ENCODE measurements at places on chromosomes 2 and 18. TPM values are rescaled to one million over a fixed set of nuclear protein-coding genes. Genes with fewer than 3 reads are reported as not detected.

DNA sequence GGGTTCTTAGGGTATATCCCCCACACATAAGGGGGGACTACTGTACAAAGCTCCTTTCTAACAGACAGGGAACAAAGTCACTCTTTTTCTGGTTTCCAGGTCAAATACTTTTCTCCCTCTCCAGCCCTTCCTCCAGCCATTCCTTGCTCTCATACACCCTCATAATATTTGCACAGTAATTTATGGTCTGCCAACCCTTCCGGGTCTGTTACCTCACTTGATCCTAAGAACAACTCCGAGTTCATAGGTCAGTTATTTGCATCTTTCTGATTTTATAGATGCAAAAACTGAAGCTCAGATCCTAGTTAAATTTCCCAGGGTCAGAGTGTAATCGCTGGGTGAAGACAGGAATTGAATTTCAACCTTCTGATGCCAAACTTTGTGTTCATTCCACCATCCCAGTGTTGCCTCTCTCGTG, 14.8 kb upstream of the MATN3 start:
- H3K36me3 ChIP-seq, result no peaks in the 10 kb centered on the region
- H3K27ac ChIP-seq, result no peak overlapping the region
- H3K4me3 ChIP-seq, result no peak overlapping the region
- H3K4me1 ChIP-seq, result no peaks in the 10 kb centered on the region

DNA sequence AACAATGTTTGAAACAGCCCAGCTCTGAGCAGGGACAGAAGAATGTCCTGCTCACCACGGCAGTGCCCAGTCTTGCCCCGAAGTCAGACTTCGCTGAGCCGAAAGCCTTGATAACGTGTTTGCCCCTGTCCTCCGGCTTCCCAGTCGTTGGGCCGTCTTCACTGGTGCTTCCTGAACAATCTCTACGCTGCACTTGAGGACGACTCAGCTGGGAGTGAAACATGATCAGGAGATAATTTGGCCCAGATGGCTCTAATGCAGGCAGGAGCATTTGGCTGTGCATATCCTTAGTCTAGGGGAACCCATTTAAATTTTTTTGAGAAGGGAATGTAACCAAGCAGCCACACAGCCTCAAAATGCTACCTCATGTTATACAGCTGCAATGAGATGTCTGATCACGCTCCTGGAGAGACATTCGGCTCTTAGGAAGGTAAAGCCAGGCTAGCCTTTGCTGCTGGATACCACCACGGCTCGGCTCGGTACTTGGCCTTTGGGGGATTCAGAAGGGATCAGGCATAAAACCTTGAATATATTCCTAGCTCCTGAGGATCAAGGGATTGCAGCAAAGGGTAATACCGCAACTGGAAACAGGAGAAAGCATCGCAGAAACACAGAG, 43.6 kb downstream of the FECH start:
- H3K4me3 ChIP-seq, result no peak overlapping the region
- H3K36me3 ChIP-seq, result no peaks in the 10 kb centered on the region
- H3K27ac ChIP-seq, result no peak overlapping the region
- H3K4me1 ChIP-seq, result no peaks in the 10 kb centered on the region
- DNase-seq, result no peak

DNA sequence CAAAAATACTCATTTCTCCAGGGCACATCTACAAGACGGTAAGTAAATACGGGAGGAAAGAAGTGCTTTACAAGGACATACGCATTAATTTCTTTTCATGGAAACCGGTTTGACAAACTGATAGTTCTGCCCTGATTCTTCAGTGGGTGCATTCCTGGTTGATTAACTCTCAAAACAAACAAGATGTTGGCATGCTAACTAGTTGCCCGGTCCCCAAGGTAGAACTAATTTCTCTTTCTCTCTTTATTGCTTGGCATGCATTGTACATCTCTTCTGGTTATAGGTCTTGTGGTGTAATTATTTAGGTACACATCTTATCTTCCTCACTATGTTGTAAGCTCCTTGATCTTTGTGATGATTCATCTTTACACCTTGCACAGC, 46.9 kb upstream of the SPATS2L start:
- H3K27me3 ChIP-seq, result no peaks in the 10 kb centered on the region
- no peaks in the 10 kb centered on the region for H3K36me3 ChIP-seq
- H3K4me1 ChIP-seq, result peaks cover 10% of the 10 kb centered on the region
- no peak for DNase-seq

TTC39C gene
- total RNA-seq, result 10.1 TPM

DNA sequence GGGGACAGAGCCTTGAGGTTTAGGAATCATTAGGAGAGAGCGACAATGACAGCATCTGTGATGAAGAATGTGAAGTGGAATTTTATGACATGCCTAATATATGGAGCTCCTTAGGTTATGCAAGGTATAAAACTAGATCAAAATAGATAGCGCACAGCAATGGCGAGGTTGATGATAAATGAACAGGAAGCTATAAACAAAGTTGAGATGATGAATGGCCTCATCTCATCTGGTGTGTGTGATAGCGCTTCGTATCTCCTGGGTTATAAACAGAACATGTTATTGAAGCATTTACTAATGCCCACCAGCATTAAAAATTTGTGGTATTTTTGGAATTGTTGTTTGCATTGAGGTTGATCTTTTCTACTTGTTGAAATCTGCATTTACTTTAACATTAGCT, 231.5 kb downstream of the LTBP1 start:
- no peaks in the 10 kb centered on the region for H3K27me3 ChIP-seq
- H3K36me3 ChIP-seq, result no peaks in the 10 kb centered on the region
- H3K27ac ChIP-seq, result no peak overlapping the region
- no peaks in the 10 kb centered on the region for H3K4me1 ChIP-seq

DNER gene
- total RNA-seq, result 0.70 TPM

GRCh38 chr2:21715887-21716286, 592.1 kb downstream of the TDRD15 start:
- no peaks in the 10 kb centered on the region for H3K4me1 ChIP-seq
- H3K27ac ChIP-seq, result no peak overlapping the region
- no peaks in the 10 kb centered on the region for H3K36me3 ChIP-seq
- H3K27me3 ChIP-seq, result no peaks in the 10 kb centered on the region

DNA sequence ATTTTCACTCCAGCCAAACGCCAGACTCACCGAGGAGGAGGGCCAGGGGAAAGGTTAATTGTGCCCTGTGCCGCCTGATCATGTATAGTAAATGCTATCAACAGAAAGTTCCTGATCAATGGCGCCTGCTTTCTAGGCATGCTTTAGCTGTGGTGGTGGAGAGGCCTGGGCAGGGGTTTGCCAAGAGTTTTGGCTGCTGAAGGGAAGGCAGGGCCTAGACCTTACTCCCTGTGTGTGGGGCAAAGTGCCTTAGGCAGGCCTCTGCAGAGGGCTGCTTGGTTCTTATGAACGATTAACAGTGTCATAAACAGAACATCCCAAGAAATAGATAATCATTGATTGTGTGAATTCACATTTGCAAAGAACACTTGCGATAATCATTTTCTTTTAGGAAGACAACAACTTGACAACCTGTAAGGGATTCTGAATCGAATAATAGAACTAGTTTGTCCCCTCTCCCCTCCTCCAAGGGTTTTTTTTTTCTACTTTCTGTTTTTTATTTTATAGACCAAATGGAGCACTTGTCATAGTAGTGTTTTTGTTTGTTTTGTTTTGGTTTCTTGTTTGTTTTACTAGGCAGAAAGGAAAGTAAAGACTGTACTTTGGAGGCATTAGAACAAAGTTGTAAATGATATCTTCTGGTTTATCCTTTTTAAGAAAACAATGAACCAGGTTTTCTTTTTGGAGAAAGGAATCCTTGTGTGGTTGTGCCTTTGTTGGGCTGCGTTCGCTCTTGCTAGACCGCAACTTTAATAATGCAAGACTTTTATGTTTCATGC, 6.5 kb downstream of the TSHZ1 start:
- H3K27me3 ChIP-seq, result no peaks in the 10 kb centered on the region
- H3K27ac ChIP-seq, result no peak overlapping the region
- no peaks in the 10 kb centered on the region for H3K36me3 ChIP-seq
- DNase-seq, result no peak
- no peak overlapping the region for H3K4me3 ChIP-seq

- no peaks in the 10 kb centered on the region for H3K4me1 ChIP-seq
- H3K36me3 ChIP-seq, result no peaks in the 10 kb centered on the region
- H3K27me3 ChIP-seq, result no peaks in the 10 kb centered on the region
- no peak overlapping the region for H3K4me3 ChIP-seq
These were observed 56.5 kb upstream of the CREB1 start for GRCh38 chr2:207473049-207473930.

GRCh38 chr18:70074116-70074515, 126.4 kb upstream of the CD226 start:
- no peaks in the 10 kb centered on the region for H3K36me3 ChIP-seq
- no peaks in the 10 kb centered on the region for H3K27me3 ChIP-seq
- H3K4me3 ChIP-seq, result no peak overlapping the region
- no peaks in the 10 kb centered on the region for H3K4me1 ChIP-seq

FSHR gene
- not detected for total RNA-seq

DNA sequence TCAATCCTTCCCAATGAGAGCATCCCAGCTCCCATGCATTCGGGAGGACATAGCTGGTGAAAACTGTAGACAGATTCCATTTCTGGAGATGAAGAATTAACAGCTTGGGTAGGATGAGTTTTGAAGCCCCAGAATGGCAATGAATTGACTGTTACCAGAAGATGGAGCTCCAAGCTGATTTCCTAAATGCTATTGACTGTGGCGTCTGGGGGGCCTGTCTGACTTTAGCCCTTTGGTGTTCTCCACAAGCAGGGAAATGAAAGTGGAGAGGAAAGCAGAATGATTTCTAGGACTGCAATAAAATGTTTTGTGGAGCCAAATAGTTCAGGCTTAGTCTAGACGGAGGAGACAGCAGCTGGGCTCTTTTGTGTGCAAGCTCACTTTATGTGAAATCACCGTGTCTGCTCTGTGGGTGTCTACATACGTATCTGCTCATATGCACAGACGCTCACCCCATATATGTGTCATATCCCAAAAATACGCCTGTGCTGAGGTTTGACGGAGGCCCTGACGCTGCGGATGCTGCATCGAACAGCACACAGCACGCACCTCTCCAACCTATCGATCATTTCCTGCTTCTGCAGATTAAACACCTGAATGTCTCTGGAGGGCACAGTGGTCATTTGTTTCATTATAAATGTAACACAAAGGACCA, 166.4 kb upstream of the PXDN start:
- no peaks in the 10 kb centered on the region for H3K36me3 ChIP-seq
- H3K27me3 ChIP-seq, result no peaks in the 10 kb centered on the region
- H3K4me1 ChIP-seq, result no peaks in the 10 kb centered on the region
- H3K27ac ChIP-seq, result no peak overlapping the region
- DNase-seq, result no peak

- no peaks in the 10 kb centered on the region for H3K4me1 ChIP-seq
- H3K27ac ChIP-seq, result peak overlapping the region; percentile 60
- H3K27me3 ChIP-seq, result no peaks in the 10 kb centered on the region
- DNase-seq, result no peak
- H3K4me3 ChIP-seq, result no peak overlapping the region
These were observed 39.8 kb upstream of the TBC1D8 start for GRCh38 chr2:101190747-101191516.

DNA sequence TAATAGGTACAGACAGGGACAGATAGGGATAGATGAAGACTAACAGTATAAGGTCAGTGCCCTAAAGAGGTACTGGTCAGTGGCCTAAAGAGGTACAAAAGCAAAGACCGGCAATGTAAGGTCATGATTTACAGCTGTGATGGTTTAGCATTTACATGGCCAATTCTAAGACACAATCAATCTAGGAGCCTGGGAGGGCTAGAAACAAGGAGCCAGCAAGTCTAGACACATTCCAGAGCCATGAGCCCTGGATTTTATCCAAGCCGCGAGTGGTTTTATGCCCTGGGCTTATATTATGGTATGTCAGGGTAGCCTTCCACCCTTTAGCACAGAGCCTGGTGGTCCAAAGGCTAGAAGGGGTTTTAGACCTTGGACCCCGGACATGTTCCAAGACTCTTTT, 124.2 kb downstream of the CBLN2 start:
- H3K36me3 ChIP-seq, result no peaks in the 10 kb centered on the region
- no peaks in the 10 kb centered on the region for H3K27me3 ChIP-seq
- DNase-seq, result no peak
- no peak overlapping the region for H3K27ac ChIP-seq
- H3K4me1 ChIP-seq, result no peaks in the 10 kb centered on the region

- H3K4me3 ChIP-seq, result no peak overlapping the region
- no peaks in the 10 kb centered on the region for H3K27me3 ChIP-seq
- no peaks in the 10 kb centered on the region for H3K4me1 ChIP-seq
These were observed 31.1 kb upstream of the CERS6 start for GRCh38 chr2:168424971-168425370.

GRCh38 chr2:105828558-105828957, 83.8 kb downstream of the NCK2 start:
- H3K4me3 ChIP-seq, result no peak overlapping the region
- no peaks in the 10 kb centered on the region for H3K27me3 ChIP-seq
- no peaks in the 10 kb centered on the region for H3K36me3 ChIP-seq
- H3K27ac ChIP-seq, result no peak overlapping the region

NDC80 gene
- total RNA-seq, result 1.5 TPM

COLEC12 gene
- total RNA-seq, result 5.5 TPM

DSC2 gene
- total RNA-seq, result 11.5 TPM

CACNB4 gene
- total RNA-seq, result 1.2 TPM

- no peaks in the 10 kb centered on the region for H3K27me3 ChIP-seq
- no peaks in the 10 kb centered on the region for H3K36me3 ChIP-seq
- H3K4me1 ChIP-seq, result no peaks in the 10 kb centered on the region
- no peak for DNase-seq
- H3K27ac ChIP-seq, result no peak overlapping the region
- no peak overlapping the region for H3K4me3 ChIP-seq
These were observed 1611.1 kb upstream of the ZEB2 start for GRCh38 chr2:146131048-146131447.

DNA sequence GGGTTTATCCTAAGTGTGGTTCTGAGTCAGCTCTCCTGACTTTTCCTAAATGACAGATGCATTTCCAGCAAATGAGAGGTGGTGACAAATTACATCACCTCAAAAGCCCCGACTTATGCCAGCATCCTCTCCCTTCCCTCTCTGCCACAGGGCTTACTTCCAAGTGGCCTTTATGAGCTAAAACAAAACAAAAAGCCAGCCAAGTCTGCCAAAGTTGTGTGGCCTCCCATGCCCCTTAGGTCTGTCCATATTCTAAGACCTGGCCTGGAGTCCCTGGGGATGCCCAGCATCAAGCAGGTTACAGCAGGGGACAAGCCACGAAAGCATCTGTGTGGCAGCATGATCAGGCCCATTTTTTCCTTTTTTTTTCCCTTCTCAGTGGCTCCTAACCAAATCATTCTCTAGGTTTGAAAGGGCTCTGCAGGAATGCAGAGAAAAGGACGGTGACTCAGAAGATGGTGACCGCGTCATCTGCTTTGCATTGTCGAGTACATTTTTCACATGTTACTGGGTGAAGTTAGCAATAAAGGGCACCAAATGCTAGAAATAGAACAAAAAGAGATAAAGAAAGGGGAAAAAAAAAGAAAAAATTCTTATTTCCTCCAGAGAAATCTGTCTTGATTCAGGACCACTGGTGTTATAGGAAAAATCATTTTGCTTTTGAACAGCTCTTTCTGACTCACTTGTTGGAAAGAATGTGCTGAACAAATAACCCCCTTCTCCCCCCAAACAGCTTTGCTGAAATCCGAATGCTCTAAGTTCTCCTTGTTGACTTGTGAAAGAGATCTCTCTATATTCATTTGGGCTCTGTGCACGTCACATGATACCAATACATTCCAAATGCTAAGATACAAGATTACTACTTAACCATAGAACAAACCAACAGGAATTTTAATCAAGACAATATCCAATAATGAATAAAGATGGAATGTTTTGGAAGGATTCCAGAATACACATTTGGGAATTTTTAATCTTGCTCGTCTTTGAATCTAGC, 178.7 kb downstream of the EN1 start:
- DNase-seq, result no peak
- no peak overlapping the region for H3K4me3 ChIP-seq
- no peaks in the 10 kb centered on the region for H3K4me1 ChIP-seq
- H3K27ac ChIP-seq, result no peak overlapping the region

- DNase-seq, result no peak
- H3K36me3 ChIP-seq, result no peaks in the 10 kb centered on the region
- H3K27ac ChIP-seq, result no peak overlapping the region
- H3K27me3 ChIP-seq, result no peaks in the 10 kb centered on the region
These were observed 92.1 kb downstream of the ADAM23 start for GRCh38 chr2:206535260-206535986.

GNLY gene
- total RNA-seq, result not detected

Measured in pancreas (tissue), 10 donors.